ENCODE measurements at places on chromosomes 7 and 10. TPM values are rescaled to one million over a fixed set of nuclear protein-coding genes. Genes with fewer than 3 reads are reported as not detected.

DNA sequence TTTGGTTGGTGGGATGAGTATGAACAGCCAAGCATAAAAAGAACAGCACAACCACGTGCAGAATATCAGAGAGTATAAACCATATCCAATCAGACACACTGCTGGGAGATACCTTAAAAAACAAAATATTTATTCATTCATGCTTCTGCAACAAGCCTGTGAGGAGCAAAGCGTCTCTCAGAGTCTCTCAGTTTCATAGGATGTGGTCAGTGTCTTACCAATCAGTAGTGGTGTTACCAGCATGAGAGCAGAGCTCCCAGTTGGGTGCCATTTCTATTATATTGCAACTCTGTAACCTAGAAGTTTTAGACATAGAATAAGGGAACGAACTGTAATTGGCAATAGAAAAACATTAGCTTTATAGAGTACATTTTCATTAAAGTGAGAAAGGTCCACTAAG, 445.9 kb upstream of the LRRN3 start:
- H3K36me3 ChIP-seq, result no peaks in the 10 kb centered on the region
- H3K27me3 ChIP-seq, result no peaks in the 10 kb centered on the region
- no peak overlapping the region for H3K4me3 ChIP-seq
- H3K27ac ChIP-seq, result no peak overlapping the region
- H3K4me1 ChIP-seq, result no peaks in the 10 kb centered on the region

- H3K4me1 ChIP-seq, result no peaks in the 10 kb centered on the region
- H3K4me3 ChIP-seq, result no peak overlapping the region
- H3K27me3 ChIP-seq, result no peaks in the 10 kb centered on the region
- peaks cover 27% of the 10 kb centered on the region for H3K36me3 ChIP-seq
- no peak for DNase-seq
- no peak overlapping the region for H3K27ac ChIP-seq
Observed at GRCh38 chr7:6656413-6656812, 19.3 kb downstream of the ZNF316 start.

GRCh38 chr7:40659231-40659630, 524.4 kb downstream of the SUGCT start:
- H3K4me1 ChIP-seq, result peaks cover 16% of the 10 kb centered on the region
- peak overlapping the region; percentile 60 for H3K27ac ChIP-seq
- no peaks in the 10 kb centered on the region for H3K36me3 ChIP-seq

GRCh38 chr10:26000971-26001370, 66.9 kb downstream of the MYO3A start:
- DNase-seq, result no peak
- no peaks in the 10 kb centered on the region for H3K27me3 ChIP-seq
- no peak overlapping the region for H3K27ac ChIP-seq
- no peak overlapping the region for H3K4me3 ChIP-seq
- H3K36me3 ChIP-seq, result no peaks in the 10 kb centered on the region
- no peaks in the 10 kb centered on the region for H3K4me1 ChIP-seq

- no peaks in the 10 kb centered on the region for H3K27me3 ChIP-seq
- DNase-seq, result no peak
- no peak overlapping the region for H3K27ac ChIP-seq
- no peaks in the 10 kb centered on the region for H3K36me3 ChIP-seq
Observed at GRCh38 chr10:61329854-61330253, 123.3 kb downstream of the TMEM26 start.

- H3K4me3 ChIP-seq, result no peak overlapping the region
- H3K27ac ChIP-seq, result no peak overlapping the region
- H3K36me3 ChIP-seq, result peaks cover 52% of the 10 kb centered on the region
- H3K27me3 ChIP-seq, result no peaks in the 10 kb centered on the region
Observed at GRCh38 chr7:73438547-73439409, 5.2 kb downstream of the FZD9 start.

- DNase-seq, result no peak
- no peaks in the 10 kb centered on the region for H3K36me3 ChIP-seq
- H3K4me3 ChIP-seq, result no peak overlapping the region
- H3K27ac ChIP-seq, result no peak overlapping the region
- H3K4me1 ChIP-seq, result peaks cover 5% of the 10 kb centered on the region
Observed at GRCh38 chr10:30806850-30807249, 177.3 kb upstream of the LYZL2 start.

DNA sequence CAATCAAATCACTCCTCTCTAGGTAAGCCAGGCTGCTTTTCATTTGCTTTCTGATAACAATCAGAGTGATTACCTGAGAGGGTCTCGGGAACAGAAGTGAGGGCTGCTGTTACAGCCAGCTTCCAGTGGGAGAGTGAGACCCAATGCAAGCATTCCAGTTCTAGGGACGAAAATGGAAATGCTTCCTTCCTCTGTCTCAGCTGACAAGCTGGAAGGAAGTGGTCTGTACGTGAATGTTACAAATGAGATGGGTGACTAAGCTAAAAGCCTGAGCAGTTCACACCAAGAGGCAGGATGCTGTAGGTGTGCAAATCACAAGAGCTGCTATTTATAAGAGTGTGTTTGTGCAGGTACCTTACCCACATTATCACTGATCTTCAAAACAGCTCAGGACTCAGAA, 772.4 kb downstream of the GRID1 start:
- no peaks in the 10 kb centered on the region for H3K36me3 ChIP-seq
- no peak overlapping the region for H3K27ac ChIP-seq
- no peaks in the 10 kb centered on the region for H3K4me1 ChIP-seq
- H3K27me3 ChIP-seq, result no peaks in the 10 kb centered on the region
- no peak overlapping the region for H3K4me3 ChIP-seq

- H3K27me3 ChIP-seq, result no peaks in the 10 kb centered on the region
- H3K27ac ChIP-seq, result no peak overlapping the region
- H3K4me1 ChIP-seq, result no peaks in the 10 kb centered on the region
- H3K4me3 ChIP-seq, result no peak overlapping the region
- DNase-seq, result no peak
- H3K36me3 ChIP-seq, result no peaks in the 10 kb centered on the region
Observed at GRCh38 chr7:104931181-104931781, 82.7 kb upstream of the KMT2E start.

GRCh38 chr7:95335093-95335492, 10.8 kb upstream of the PON1 start:
- no peaks in the 10 kb centered on the region for H3K4me1 ChIP-seq
- H3K36me3 ChIP-seq, result no peaks in the 10 kb centered on the region
- no peaks in the 10 kb centered on the region for H3K27me3 ChIP-seq
- DNase-seq, result no peak

DNA sequence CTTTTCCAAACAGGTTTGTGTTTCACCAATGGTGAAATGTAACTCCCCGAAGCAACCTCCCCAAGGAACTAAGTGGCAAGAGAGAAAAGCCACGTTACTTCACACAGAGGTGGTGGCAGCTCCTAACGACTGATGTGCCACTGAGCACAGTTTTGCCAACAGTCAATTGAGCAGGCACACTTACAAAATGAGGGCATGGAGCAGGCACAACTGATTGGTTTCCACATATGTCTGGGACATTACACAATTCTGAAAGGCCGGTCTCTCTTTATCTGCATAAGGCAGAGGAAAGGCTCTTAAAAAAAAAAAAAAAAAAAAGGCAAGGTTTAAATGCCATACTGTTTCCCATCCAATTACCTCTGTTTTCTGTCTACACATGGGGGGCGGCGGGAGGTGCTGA, 86.7 kb downstream of the GFRA1 start:
- H3K4me1 ChIP-seq, result no peaks in the 10 kb centered on the region
- H3K27ac ChIP-seq, result no peak overlapping the region
- H3K4me3 ChIP-seq, result no peak overlapping the region

GRCh38 chr7:54076616-54077015, 465.6 kb upstream of the VSTM2A start:
- no peak overlapping the region for H3K27ac ChIP-seq
- no peak overlapping the region for H3K4me3 ChIP-seq
- no peaks in the 10 kb centered on the region for H3K4me1 ChIP-seq
- no peaks in the 10 kb centered on the region for H3K36me3 ChIP-seq

GRCh38 chr7:152011860-152012259, 13.6 kb upstream of the GALNT11 start:
- no peak for DNase-seq
- H3K4me1 ChIP-seq, result no peaks in the 10 kb centered on the region
- no peaks in the 10 kb centered on the region for H3K27me3 ChIP-seq
- no peak overlapping the region for H3K27ac ChIP-seq
- no peak overlapping the region for H3K4me3 ChIP-seq
- H3K36me3 ChIP-seq, result no peaks in the 10 kb centered on the region

- no peak overlapping the region for H3K27ac ChIP-seq
- no peak overlapping the region for H3K4me3 ChIP-seq
- no peaks in the 10 kb centered on the region for H3K4me1 ChIP-seq
- no peaks in the 10 kb centered on the region for H3K36me3 ChIP-seq
- DNase-seq, result no peak
- no peaks in the 10 kb centered on the region for H3K27me3 ChIP-seq
Observed at GRCh38 chr10:80614576-80615416, 77.1 kb downstream of the SH2D4B start.

DNA sequence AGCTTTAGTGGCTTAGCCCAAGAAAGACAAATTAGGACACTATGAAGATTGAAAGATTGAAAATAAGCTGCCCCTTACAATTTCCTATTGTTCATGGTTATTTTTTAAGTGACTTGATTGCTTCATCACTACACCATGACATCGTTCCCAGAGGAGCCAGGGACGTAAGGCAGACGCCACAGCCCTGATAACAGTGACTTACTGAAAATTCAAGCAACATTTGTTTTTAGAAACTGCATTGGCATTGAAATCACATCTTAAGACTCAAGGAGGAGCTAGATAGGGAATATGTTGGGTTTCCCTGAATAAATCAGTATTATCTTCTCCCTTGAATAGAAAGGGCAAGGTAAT, 38.7 kb upstream of the ANK3 start:
- no peak for DNase-seq
- H3K4me1 ChIP-seq, result peaks cover 10% of the 10 kb centered on the region
- peak overlapping the region; percentile 69 for H3K27ac ChIP-seq
- no peaks in the 10 kb centered on the region for H3K27me3 ChIP-seq
- no peaks in the 10 kb centered on the region for H3K36me3 ChIP-seq

GRCh38 chr7:293681-294439, 3.9 kb downstream of the FOXL3 start:
- H3K4me1 ChIP-seq, result peaks cover 4% of the 10 kb centered on the region
- peaks cover 10% of the 10 kb centered on the region for H3K27me3 ChIP-seq
- no peak overlapping the region for H3K4me3 ChIP-seq
- DNase-seq, result no peak
- H3K36me3 ChIP-seq, result no peaks in the 10 kb centered on the region

- H3K4me1 ChIP-seq, result peaks cover 13% of the 10 kb centered on the region
- H3K27me3 ChIP-seq, result no peaks in the 10 kb centered on the region
- DNase-seq, result no peak
- peaks cover 5% of the 10 kb centered on the region for H3K36me3 ChIP-seq
Observed at GRCh38 chr10:100184840-100185239, 989 bp downstream of the ERLIN1 start.

DNA sequence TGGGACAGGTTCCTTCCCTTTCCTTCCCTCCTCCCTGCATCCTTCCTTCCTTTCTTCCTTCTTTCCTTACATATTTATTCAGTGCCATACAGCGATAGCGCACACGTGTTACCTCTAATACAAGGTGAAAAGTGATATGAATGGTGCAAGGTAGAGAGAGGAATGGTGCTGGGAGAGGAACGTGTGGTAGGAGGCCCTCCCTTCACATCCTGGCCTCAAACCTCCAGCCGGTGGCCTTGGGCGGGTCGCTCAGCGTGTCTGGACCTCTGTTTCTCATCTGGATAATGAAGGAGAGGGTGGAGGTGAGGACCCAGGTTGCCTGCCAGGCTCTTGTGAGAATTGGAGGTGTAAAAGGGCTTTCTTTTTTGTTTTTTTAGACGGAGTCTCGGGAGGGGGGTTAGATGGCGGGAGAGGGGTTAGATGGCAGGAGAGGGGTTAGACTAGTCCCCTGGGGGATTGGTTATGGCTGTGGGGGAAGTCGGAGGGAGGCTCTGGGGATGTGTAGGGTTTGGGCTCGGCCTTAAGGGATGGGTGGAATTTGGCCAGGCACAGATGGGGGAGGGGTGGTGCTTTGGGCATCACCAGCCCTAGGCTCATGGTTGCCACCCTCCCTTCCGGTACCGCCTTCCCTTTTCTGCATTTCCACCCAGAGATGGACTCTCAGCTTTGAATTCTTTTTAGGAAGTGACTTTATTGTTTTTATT, 14.9 kb downstream of the CHST3 start:
- no peak overlapping the region for H3K4me3 ChIP-seq
- no peaks in the 10 kb centered on the region for H3K36me3 ChIP-seq
- H3K27ac ChIP-seq, result peak overlapping the region; percentile 93
- no peak for DNase-seq

DNA sequence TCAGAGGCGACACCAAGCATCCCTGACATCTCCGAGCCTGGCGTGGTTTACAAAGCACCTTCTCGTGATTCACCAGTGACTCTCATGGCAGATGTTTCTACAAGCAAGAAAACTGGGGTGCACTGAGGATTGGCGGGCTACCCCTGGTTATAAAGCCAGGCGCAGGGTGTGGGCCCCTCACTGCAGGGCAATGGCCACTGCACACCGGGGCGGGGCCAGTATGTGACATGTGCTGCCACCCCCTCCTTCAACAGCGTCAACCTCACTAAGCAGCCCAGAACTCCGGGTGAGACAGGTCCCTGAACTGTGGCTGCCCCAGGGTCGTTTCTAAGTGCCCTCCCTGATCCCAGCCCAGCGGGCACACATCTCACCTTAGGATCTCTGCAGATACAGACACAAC, 63.8 kb downstream of the CHST15 start:
- peaks cover 22% of the 10 kb centered on the region for H3K36me3 ChIP-seq
- H3K4me3 ChIP-seq, result no peak overlapping the region
- no peak for DNase-seq
- no peaks in the 10 kb centered on the region for H3K27me3 ChIP-seq
- H3K4me1 ChIP-seq, result peaks cover 7% of the 10 kb centered on the region

DNA sequence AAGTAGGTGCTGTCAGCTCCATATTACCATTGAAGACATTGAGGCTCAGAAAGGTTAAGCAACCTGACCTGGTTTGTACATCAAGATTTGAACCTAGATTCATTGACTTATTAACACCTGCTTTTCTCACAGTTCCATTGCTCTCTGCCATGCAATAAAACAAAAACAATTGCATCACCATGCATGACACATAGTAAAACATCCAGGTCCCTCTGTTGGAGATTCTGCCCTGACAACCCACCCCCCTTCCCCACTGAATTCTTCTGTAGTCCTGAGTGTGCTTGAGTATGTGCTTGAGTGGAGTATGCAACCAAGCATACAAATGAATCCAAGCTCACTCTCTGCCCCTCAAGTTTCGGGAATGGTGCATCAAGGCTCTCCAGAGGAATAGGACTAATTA, 6.0 kb upstream of the LMBR1 start:
- H3K27ac ChIP-seq, result no peak overlapping the region
- H3K4me3 ChIP-seq, result no peak overlapping the region
- no peak for DNase-seq
- no peaks in the 10 kb centered on the region for H3K36me3 ChIP-seq

The ZNF425 gene
- not detected for total RNA-seq

The ABCB1 gene
- 5.5 TPM for total RNA-seq

The SYT15 gene
- 50.9 TPM for total RNA-seq

The CD36 gene
- 302 TPM for total RNA-seq

The CREB3L2 gene
- 38.5 TPM for total RNA-seq

The TMEM273 gene
- total RNA-seq, result 82.3 TPM

The ACTL6B gene
- total RNA-seq, result not detected

The ASB4 gene
- 0.11 TPM for total RNA-seq

All from ascending aorta (tissue), 2 donors.